ENCODE measurements at places on chromosomes 7 and 10.
A peak's percentile ranks its signal among the peaks of the same experiment; 100 is the strongest.

DNA sequence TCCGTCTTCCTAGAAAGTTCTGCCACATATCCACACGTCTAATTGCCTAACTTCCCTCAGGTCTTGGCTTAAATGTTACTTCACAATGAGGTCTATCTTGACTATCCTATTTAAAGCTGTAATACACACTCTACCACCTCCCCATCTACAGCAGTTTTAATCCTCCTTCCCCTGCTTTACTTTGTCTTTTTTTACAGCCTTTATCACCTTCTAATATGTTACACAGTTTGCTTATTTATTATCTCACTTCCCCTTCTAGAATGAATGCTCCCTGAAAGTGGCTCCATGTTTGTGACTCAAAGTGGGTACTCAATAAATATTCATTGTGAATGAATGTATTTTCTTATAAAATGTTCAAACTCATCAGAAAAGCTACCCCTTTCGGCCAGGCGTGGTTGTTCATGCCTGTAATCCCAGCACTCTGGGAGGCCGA is 13.6 kb upstream of the MICU1 start:
- DNase-seq: no peak

- DNase-seq: no peak
Measured at GRCh38 chr10:36739884-36740445, 385.4 kb upstream of the ANKRD30A start.

DNA sequence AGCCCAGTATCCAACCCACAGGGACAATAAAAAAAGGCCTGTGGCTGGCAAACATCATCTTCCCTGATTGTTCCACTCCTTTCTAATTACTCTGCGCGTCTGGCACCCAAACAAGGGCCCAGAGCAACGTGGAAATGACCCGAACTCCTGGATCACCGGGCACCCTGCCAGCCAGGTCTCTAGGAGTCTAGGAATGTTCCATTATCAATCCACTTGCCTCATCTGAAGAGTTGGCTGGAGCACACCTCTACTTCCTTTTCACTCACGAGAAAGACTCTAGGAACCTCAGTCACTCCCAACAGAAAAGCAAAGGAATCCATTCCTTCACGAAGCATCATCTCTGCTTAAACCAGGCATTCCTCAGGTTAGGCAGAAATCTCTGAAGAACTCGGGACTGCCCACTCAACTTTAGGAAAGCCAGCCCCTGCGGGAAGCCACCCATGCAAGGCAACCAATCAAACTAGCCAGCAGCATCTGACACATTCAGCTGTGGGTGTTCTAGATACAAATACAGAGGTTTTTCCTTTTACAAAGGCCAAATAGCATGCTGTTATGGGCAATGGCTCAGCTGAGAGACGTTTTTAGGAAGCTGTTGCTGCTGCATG is 37.7 kb downstream of the ATXN7L1 start:
- no peak for DNase-seq

DNA sequence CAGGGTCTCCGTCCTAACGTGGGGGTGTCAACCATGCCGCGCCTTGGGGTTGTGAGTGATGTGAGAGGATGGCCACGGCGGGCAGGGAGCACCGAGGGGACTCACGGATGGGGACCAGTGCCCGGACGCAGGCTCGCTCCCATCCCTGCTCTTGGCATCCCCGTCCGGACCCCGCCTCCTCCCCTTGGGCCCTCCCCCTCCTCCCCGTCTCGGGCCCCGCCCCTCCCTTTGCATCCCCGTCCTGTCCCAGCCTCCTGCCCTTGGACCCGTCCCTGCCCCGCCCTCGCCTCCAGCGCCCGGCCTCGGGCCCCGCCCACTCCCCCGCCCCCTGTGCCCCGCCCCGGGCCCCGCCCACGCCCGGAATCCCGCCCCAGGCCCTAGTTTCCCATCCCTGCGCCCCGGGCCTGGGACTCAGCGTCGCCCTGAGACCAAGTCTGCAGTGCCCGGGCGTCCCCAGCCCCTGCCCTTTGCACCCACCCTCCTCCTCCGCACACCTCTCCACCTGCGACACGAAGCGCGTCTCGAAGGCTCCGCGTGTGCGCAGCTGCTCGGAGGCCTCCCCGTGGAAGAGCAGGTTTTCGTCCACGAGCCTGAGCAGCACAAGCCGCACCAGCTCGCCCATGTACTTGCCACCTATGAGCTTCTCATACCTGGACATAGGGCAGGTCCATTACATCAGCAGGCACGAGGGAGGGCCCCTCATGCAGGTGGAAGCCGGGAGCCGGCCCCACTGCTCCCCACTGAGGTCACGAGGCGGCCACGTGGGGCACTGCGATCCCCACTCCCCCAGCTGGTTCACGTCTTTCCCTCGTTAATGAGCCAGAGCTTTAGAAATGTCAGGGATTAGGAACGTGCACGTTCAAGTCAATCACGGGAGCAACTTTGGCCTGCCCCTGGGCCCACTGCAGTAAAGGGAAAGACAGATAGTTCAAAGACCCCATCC is 5.1 kb upstream of the MYL7 start:
- peak; percentile 55 for DNase-seq

- DNase-seq: peak; percentile 24
Measured at GRCh38 chr7:66921918-66922486, 977 bp downstream of the TMEM248 start.

DNA sequence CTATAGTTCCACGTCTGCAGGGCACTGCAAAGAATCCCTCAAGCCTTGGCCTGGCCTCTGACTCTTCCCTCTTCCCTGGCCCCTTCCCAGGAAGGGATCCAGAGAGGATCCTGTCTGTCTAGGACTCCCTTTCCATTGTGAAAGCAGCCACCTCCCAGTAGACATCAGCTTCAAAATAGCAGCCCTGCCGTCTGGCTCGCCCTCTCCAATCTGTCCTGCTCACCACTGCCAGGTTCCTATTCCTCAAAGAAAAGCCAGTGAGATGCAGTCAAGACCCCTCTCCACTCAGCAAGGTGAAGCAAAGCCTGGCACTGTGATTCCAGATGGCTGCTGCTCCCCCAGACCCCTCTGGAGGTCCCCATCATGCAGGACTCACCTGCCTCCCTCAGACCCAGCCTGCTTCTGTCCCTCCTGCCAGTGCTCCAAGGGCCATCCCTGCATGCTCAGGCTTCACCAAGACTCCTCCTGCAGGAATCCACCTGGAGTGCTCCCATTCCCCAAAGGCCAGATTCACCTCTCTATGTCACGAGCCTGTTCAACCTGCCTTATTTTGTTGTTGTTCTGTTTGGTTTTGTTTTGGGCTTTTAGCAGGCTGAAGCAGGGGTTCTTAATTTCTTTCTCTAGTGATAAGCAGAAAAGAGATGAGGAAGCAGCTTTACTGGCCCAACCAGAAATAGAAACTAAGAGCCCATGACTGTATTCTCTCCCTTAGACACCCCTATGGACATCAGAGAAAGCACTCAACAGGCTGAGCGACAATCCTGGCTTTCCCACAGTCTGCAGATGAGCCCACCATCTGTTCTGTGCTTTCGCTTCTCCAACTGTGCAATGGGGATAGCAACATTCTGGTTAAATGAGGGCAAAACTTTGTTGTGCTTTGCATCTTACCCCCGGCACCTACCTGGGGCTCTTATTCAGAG is 305.1 kb downstream of the GRID1 start:
- DNase-seq: no peak

DNA sequence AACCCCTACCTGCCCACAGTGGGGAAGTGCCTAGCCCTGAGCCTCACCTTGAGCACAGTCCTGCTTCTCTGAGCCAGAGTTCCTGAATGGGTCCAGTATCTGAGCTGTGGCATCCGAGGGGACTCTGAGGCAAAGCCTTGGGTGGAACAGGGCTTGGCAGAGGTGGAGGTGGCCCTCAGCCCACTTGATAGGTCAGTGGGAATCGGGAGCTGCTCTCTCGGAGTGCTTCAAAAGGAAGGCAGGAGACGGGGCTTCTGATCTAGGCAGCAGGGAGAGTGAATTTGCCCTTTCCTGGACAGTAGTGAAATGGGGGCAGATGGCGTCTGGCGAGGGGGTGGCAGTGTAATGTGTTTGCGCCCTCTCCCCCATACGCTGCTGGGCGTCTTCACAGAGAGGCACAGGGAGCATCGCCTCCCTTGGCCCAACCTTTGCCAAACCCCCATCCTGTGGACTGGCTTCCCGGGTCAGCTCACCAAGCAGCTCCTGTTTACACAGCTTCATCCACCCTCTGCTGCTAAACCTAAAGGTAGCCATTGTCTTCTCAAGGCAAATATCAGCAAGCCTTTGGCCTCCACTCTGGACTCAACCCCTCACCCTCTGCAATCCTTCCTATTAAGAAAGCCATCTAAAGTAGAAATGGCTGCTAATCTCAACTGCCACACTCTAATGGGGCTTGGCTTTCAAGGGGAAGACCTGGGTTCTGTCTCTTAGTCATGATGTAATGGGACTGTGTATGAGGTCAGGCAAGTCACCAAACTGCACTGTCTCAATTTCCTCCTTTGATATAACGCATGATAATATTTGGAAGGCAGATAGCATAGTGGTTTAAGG is 21.1 kb upstream of the VDAC2 start:
- DNase-seq: no peak

DNA sequence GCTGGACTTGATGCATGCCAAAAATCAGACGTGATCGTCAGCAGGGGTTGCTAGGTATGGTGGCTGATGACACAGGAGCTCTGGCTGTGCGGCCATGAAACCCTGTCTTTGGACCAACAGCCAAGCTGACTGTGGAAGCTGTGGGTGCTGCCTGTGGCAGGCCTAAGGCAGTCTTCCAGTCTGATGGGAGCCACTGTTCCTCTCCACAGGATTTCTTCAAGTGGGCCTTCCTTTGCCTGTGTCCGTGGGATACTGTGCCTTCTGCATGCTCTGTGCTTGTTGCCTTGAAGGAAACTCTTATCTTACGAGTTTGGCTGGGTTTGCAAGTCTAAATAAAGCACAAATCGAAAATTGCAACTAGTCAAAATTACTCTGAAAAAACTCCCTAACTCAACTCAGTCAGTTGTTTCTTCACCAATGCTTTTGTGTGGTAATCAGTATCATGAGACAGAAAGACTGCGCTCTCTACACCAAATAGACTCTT is 101.9 kb upstream of the PDLIM1 start:
- DNase-seq: no peak

GRCh38 chr7:46071076-46071475 is 150.0 kb upstream of the IGFBP3 start:
- no peak for DNase-seq

DNA sequence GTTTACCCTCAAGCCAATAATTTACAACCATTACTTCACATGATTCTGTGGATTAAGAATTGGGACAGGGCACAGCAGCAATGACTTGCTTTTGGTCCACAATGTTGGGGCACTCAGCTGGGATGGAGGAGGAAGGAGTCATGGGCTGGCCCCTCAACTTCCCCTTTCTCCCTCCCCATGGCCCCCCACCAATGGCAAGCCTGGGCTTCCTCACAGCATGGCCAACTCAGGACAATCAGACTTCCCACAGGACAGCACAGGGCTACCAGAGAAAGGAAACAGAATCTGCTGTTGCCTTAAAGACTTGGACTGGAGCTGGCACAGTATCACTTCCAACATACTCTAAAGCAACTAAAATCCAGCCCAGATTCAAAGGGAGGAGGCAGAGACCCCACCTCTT is 160.7 kb downstream of the PTPN20 start:
- no peak for DNase-seq

- DNase-seq: no peak
Measured at GRCh38 chr7:100360135-100360854, 2.4 kb downstream of the PILRB start.

- no peak for DNase-seq
Measured at GRCh38 chr10:8318956-8319355, 264.5 kb downstream of the GATA3 start.

GRCh38 chr7:133645884-133646391 is 393.1 kb downstream of the EXOC4 start:
- DNase-seq: no peak

GRCh38 chr7:128891110-128891941 is 19.2 kb downstream of the KCP start:
- peak; percentile 17 for DNase-seq

- DNase-seq: no peak
Measured at GRCh38 chr10:34811126-34811967, 3.7 kb downstream of the PARD3 start.

GRCh38 chr10:49264177-49264677 is 34.7 kb upstream of the C10orf71 start:
- DNase-seq: no peak

- DNase-seq: no peak
Measured at GRCh38 chr10:95467162-95467599, 94.0 kb downstream of the SORBS1 start.

DNA sequence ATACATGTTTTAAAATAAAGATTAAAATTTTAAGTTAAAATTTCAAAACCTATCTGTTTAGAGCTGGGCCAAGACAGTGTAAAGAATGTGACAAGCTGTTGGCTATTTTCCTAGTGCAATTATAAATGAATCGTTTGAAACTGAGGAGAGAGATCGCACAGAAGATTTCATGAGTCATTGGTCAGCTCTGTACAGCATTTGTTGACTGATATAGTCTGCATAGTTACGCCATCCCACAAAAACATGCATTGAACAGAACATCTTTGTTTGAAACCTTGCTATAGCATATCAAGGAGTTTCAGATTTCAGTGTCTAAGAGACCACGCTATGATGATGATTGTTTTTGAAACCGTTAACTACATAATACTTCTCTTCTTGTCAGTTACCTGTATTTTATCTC is 1.3 kb upstream of the C10orf67 start:
- no peak for DNase-seq

DNA sequence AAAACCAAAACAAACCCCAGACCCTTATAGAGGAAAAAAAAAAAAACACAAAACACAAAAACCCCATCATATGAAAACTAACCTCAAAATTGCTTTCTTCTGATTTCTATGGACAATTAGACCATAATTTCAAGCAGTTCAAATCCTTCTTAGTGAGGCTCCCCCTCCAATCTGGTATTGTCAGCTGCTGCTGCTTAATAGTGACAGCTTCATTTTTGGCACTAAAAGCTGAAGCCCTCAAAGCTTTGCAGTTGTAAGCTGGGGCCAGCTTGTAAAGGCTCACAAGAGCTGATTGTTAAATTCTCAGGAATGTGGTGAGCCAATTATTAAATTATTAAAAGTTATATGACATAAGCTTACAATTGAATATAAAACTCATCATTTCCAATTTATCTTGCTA is 21.9 kb downstream of the ATXN7L1 start:
- DNase-seq: no peak

DNA sequence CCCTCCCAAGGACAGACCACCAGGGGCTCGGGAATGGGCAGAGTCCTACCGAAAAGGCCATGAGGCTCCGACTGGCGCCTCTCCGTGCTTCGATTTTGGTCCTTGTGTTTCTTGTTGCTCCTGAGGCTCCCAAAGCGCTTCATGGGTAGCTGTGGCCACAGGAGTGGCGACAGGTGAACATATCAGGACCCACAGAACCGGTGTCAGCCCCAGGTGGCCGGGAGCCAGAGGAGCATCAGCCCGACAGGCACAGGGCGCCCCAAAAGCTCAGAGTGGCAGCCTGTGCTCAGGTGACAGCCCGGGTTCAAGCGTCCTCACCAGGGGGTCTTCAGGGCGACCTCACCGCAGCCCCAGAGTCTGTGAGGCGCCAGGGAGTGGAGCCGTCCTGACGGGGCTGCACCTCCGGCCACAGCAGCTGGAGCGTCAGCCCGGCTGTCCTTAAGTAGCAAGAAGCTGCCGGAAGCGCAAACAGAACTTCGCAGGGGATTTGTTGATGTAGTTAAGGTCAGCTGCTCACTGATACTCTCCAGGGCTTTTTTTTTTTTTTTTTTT is 141.0 kb downstream of the PRKAG2 start:
- DNase-seq: no peak

GRCh38 chr10:29878492-29878891 is 180.9 kb downstream of the JCAD start:
- DNase-seq: no peak

- DNase-seq: no peak
Measured at GRCh38 chr7:44823255-44823781, 24.6 kb downstream of the H2AZ2 start.
